Hippocampal formation (tissue), 2 donors: ENCODE measurements at places on chromosomes 1 and 21.

DNA sequence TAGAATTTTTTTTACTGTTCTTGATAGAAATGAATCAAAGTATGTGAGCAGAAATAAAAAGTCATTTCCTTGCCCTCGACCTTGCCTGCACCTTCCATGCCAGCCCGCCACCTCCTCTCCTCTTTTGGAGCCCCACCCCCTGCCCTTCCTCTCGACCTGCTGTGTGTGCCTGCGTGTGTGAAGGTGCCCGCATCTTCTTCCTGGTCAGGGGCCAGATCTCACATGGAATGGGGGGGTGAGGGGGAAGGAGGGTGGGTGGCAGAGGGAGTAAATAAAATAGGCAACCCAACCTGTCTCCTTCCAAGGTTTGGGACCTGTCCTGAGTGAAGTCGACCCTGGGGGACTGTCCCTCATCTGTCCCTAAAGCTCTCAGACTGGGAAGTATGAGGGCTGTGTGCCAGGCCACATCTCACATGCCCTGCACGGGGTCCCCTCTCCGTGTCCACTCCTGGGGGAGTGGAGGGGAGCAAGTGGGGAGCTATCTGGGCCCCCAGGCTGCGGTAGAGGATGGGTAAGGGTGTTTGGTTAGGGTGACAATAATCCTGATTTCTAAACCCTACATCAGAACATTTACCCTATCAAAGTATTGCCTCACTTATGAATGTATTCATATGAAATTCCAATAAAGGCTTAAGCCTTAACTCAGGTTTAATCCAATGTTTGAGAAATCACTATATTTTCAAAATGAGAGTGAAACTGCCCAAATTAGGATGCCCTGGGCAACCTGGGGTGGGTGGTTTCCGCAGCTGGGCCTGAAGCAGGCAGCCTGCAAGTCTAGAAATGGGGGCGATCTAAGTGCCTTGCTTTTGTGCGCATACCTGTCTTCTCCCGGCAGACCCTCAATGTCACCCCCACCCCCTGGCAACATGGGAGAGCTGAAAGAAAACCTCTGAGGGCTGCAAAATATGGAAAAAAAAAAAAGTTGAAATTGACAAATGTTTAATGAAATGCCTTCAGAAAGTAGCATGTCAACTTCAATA is 15.4 kb downstream of the AMPD2 start:
- DNase-seq, result no peak

- no peak for DNase-seq
These were observed 76.7 kb downstream of the KCTD3 start for GRCh38 chr1:215643592-215644321.

DNA sequence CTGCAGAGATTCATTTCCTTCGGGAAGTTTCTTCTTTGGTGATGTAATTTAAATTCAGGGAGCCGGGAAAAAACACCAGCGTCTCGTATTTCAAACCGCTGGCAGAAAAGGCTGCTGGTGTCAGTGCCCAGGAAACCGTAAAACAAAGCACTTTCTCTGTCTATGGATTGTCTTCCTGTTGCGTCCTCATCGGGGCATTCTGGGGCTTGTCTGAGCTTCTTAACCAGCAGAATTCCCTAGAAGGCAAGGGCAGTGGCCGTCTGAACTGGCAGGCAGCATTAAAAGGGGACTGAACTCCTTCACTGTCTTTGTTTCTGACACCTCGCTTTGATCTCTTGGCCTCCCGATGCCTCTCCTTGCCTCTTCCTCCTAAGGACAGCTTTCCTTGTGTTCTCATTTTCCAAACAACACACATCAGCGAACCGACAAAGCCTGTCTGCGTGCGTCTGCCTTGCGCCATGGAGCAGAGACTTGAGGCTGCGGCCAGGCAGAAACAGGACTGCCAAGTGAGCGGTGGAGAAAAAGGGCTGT is 391.6 kb upstream of the VAMP3 start:
- DNase-seq, result no peak

DNA sequence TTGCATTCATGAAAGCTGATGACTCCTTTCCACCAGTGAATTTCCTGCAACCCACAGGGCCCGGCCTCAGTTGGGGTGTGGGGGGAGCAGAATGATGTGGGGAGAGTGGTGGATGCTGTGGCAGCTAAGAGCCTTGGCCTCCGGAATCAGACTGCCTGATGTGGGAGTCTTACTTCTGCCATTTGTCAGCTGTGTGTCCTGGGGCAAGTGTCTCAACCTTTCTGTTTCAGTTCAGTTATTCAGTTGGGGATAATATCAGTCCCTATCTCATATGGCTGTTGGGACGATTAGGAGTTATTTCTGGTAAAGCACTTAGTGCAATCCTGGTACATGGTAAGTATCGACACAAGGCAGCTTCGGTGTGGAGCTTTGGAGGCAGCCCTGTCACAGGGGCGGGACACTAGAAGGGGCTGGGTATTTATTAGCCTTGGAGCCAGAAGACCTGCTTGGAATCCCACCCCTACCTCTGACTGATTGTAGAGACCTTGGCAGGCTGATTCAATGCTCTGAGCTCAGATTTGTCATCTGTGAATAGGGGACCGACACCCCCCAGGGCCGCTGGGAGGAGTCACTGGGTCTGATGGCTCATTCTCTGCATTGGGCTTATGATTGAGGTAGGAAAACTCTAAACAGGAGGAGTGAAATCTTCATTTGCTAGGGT is 19.6 kb downstream of the ARHGEF10L start:
- DNase-seq, result no peak

- no peak for DNase-seq
These were observed 156.8 kb upstream of the ATP1B1 start for GRCh38 chr1:168949672-168950071.
